ENCODE measurements at places on chromosomes 2 and 18.

- H3K27ac ChIP-seq, result no peak overlapping the region
- no peaks in the 10 kb centered on the region for H3K36me3 ChIP-seq
- H3K27me3 ChIP-seq, result no peaks in the 10 kb centered on the region
- H3K4me3 ChIP-seq, result no peak overlapping the region
These were observed 50.5 kb upstream of the MSTN start for GRCh38 chr2:190113000-190113399.

- peaks cover 3% of the 10 kb centered on the region for H3K36me3 ChIP-seq
- no peak overlapping the region for H3K4me3 ChIP-seq
- H3K27me3 ChIP-seq, result no peaks in the 10 kb centered on the region
These were observed 220.0 kb upstream of the TANK start for GRCh38 chr2:160940271-160940670.

DNA sequence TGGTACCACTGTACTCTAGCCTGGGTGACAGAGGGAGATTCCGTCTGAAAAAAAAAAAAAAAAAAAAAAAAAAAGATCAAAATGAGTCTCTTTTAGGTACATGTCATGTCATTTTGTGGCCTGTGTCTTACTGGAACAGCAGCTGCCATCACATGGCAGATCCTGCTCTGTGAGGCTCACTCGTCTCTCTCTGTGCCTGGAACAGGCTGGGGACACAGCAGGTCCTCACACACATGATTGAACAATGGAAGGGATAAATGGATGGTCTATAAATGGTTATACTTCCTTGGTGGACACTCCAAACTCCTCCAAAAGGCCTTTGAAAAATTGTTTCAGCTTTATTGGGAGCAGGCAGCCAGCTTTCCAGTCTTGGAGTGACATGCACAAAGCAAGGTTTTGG is 236.2 kb upstream of the COPS8 start:
- H3K36me3 ChIP-seq, result no peaks in the 10 kb centered on the region
- DNase-seq, result no peak
- no peaks in the 10 kb centered on the region for H3K4me1 ChIP-seq
- H3K4me3 ChIP-seq, result no peak overlapping the region
- H3K27me3 ChIP-seq, result peaks cover 7% of the 10 kb centered on the region

DNA sequence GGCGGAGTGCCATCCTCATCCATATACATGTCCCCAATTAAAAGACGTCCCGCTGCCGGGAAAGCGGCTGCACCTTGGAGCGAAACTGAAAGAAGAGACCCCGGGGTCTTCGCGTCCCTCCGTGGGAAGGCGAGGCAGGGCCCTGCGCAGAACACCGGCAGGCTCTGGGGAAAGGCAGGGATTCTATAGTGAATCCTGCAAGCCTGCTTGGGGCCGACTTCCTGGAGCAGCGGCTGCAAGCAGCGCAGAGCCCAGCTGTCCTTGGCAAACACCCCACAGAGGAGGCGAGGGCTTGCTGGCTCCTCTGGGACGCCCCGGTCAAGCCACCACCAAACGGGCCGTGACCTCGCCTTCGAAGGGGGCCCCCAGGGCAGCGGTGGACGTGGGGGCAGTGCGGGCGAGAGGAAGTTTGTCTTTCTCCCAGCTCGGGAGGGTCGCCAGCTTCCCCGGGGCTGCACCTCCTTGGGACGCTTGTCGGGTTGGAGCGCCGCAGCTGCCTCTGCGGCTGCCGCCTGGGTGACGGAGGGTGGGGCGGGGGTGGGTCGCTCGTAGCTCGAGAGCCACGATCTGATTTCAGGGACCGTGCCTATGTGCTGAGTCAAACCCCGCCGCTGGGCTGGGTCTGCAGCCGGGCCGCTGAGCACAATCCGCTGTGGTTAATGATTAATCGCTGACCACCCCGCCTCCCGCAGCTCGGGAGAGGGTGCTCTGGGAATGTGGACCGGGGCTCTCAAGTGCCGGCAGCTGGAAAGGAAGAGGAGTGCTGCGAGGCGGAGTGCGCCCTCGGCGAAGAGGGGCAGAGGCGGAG is 486 bp upstream of the GPR39 start:
- no peak overlapping the region for H3K4me3 ChIP-seq
- H3K36me3 ChIP-seq, result peaks cover 3% of the 10 kb centered on the region
- peaks cover 27% of the 10 kb centered on the region for H3K27me3 ChIP-seq
- DNase-seq, result no peak
- H3K4me1 ChIP-seq, result no peaks in the 10 kb centered on the region

- no peaks in the 10 kb centered on the region for H3K27me3 ChIP-seq
- no peak overlapping the region for H3K27ac ChIP-seq
- no peaks in the 10 kb centered on the region for H3K36me3 ChIP-seq
- H3K4me1 ChIP-seq, result no peaks in the 10 kb centered on the region
- DNase-seq, result no peak
These were observed 481.4 kb upstream of the KLHL29 start for GRCh38 chr2:22903616-22904015.

- H3K27ac ChIP-seq, result no peak overlapping the region
- H3K4me1 ChIP-seq, result peaks cover 14% of the 10 kb centered on the region
- no peaks in the 10 kb centered on the region for H3K36me3 ChIP-seq
- H3K27me3 ChIP-seq, result peaks cover 17% of the 10 kb centered on the region
- no peak for DNase-seq
These were observed 242.9 kb upstream of the ID2 start for GRCh38 chr2:8438996-8439395.

GRCh38 chr2:75596784-75597183 is 36.0 kb upstream of the EVA1A start:
- H3K4me1 ChIP-seq, result no peaks in the 10 kb centered on the region
- no peak for DNase-seq
- H3K4me3 ChIP-seq, result no peak overlapping the region
- peaks cover 28% of the 10 kb centered on the region for H3K27me3 ChIP-seq
- H3K27ac ChIP-seq, result no peak overlapping the region

GRCh38 chr2:100344433-100344832 is 22.1 kb upstream of the LONRF2 start:
- peaks cover 61% of the 10 kb centered on the region for H3K27me3 ChIP-seq
- H3K36me3 ChIP-seq, result peaks cover 5% of the 10 kb centered on the region
- no peak overlapping the region for H3K4me3 ChIP-seq
- DNase-seq, result no peak
- H3K4me1 ChIP-seq, result no peaks in the 10 kb centered on the region

- H3K4me3 ChIP-seq, result no peak overlapping the region
- H3K27me3 ChIP-seq, result no peaks in the 10 kb centered on the region
- no peaks in the 10 kb centered on the region for H3K4me1 ChIP-seq
- H3K27ac ChIP-seq, result no peak overlapping the region
- no peak for DNase-seq
- no peaks in the 10 kb centered on the region for H3K36me3 ChIP-seq
These were observed 138.3 kb upstream of the ETAA1 start for GRCh38 chr2:67258831-67259230.

GRCh38 chr2:214881647-214882202 is 72.2 kb upstream of the BARD1 start:
- H3K27ac ChIP-seq, result no peak overlapping the region
- no peaks in the 10 kb centered on the region for H3K27me3 ChIP-seq
- H3K4me3 ChIP-seq, result no peak overlapping the region
- H3K4me1 ChIP-seq, result no peaks in the 10 kb centered on the region
- no peak for DNase-seq
- H3K36me3 ChIP-seq, result no peaks in the 10 kb centered on the region

DNA sequence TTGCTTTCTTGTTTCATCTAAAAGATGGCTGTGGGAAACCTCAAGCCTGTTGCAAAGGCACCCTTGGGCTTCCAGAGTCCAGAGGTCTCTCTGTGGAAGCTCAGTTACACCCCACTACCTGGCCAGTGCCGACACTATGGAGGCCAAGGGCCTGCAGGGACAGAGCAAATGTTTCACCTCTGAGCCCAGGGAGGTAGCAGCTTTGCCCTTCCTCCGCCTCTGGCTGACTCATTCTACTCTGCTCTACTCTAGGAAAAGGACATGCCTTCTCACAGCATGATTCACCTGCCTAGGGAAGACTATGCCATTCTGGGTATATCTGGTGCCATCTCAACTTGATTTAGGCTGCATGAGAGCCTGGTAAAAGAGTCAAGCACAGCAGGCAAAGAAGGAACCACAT is 12.2 kb downstream of the MYOM1 start:
- no peaks in the 10 kb centered on the region for H3K27me3 ChIP-seq
- H3K36me3 ChIP-seq, result peaks cover 5% of the 10 kb centered on the region
- H3K4me3 ChIP-seq, result no peak overlapping the region
- H3K4me1 ChIP-seq, result peaks cover 18% of the 10 kb centered on the region

DNA sequence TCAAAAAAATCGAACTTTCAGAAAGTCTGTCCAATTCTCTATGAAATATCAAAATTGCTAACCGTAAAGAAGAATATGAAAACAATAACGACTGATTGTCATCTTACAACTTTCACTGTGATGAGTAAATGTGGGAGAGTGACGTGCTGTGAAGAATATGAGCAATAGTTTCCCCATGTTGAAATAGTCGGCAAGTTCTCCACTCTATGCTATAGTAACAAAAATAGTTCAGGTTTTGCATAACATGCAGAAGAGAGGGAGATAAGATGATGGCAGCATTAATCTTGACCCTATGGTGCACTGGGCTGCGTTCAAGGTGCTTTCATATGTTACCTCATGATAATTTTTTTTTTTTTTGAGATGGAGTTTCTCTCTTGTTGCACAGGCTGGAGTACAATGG is 196.8 kb upstream of the CYRIA start:
- no peaks in the 10 kb centered on the region for H3K36me3 ChIP-seq
- H3K4me1 ChIP-seq, result no peaks in the 10 kb centered on the region
- H3K27ac ChIP-seq, result no peak overlapping the region
- no peaks in the 10 kb centered on the region for H3K27me3 ChIP-seq
- no peak overlapping the region for H3K4me3 ChIP-seq

- DNase-seq, result peak; percentile 75
- no peak overlapping the region for H3K27ac ChIP-seq
- H3K4me3 ChIP-seq, result no peak overlapping the region
- peaks cover 31% of the 10 kb centered on the region for H3K27me3 ChIP-seq
- peaks cover 4% of the 10 kb centered on the region for H3K36me3 ChIP-seq
These were observed 48.0 kb downstream of the BCL2L11 start for GRCh38 chr2:111168528-111169239.

GRCh38 chr2:119550346-119550745 is 6.1 kb downstream of the CFAP221 start:
- H3K27me3 ChIP-seq, result peaks cover 23% of the 10 kb centered on the region
- H3K27ac ChIP-seq, result no peak overlapping the region
- DNase-seq, result no peak
- no peak overlapping the region for H3K4me3 ChIP-seq
- H3K36me3 ChIP-seq, result no peaks in the 10 kb centered on the region

- H3K27ac ChIP-seq, result peak overlapping the region; percentile 39
- peaks cover 100% of the 10 kb centered on the region for H3K4me1 ChIP-seq
- no peaks in the 10 kb centered on the region for H3K27me3 ChIP-seq
- DNase-seq, result no peak
These were observed 47.4 kb upstream of the CAB39 start for GRCh38 chr2:230665263-230665691.

DNA sequence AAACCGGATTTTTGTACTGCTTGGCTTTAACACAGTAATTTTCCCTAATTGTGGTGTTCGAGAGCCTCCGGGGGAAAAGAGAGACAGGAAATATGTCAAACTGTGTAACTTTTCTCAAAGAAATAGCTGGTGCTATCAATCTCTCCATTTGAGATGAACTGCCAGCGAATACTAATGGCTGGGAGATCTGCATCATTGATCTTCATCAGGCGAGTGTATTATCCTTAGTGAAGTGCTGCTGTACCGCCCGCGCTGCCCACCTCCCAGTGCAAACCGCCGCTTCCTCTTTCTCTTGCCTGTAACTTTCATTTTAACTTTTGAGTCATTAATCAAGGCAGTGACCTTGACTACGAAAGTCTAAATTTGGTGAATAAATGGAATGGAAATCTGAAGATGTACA is 246.1 kb upstream of the ST6GAL2 start:
- H3K27ac ChIP-seq, result no peak overlapping the region
- H3K27me3 ChIP-seq, result no peaks in the 10 kb centered on the region
- no peak for DNase-seq
- no peaks in the 10 kb centered on the region for H3K36me3 ChIP-seq

DNA sequence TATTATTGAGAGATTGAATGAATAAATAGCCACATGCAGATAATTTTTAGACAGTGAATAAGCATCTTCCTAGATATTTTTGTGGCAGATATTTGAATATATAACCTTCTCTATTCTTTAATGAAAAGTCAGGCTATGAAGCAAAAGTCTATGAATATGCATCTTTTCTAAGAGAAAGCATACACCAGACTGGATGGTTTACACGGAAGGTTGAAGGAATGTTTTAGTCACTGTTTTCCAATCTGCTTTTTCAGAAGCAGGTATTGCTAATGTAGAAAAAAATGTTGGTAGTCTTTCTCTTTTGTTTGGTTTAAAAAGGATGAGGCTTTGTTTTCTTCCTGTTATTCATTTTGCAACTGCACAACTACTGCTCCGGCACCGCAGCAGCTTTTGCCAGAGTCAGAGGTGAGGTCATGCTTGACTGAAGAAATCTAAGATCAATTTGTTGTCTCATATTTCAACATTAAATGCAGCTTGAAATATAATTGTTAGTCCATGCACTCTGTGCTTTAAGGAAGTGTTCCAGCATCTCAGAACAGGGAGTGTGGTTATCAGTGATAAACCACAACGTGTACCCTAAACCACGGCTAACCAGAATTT is 1540.8 kb upstream of the PIK3C3 start:
- no peaks in the 10 kb centered on the region for H3K4me1 ChIP-seq
- H3K4me3 ChIP-seq, result no peak overlapping the region
- no peaks in the 10 kb centered on the region for H3K36me3 ChIP-seq
- DNase-seq, result no peak
- no peak overlapping the region for H3K27ac ChIP-seq
